ENCODE measurements at places on chromosomes 12 and 14. TPM values are rescaled to one million over a fixed set of nuclear protein-coding genes. Genes with fewer than 3 reads are reported as not detected.

RFX4 gene
- total RNA-seq, result not detected

NEUROD4 gene
- not detected for total RNA-seq

GRCh38 chr12:124302241-124302806, 7.4 kb downstream of the RFLNA start:
- peaks cover 7% of the 10 kb centered on the region for H3K27me3 ChIP-seq
- H3K4me1 ChIP-seq, result no peaks in the 10 kb centered on the region

DNA sequence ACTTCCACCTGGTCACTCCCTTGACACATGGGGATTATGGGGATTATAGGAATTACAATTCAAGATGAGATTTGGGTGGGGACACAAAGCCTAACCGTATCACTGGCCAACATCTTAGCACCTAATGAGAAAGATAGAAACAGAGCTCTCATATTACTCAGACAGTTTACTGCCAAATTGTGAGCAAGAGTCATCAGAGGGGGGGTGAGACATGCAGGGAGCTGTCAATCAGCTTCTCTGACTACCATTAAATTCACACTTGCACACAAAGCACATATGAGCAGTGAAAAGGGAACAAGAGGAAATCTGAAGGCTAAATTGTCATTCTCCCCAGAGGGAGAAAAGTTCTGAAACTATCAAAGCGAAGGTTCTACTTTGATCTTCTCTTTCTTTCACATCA, 78.1 kb upstream of the GRIN2B start:
- no peaks in the 10 kb centered on the region for H3K36me3 ChIP-seq
- no peak overlapping the region for H3K4me3 ChIP-seq
- no peak overlapping the region for H3K27ac ChIP-seq
- DNase-seq, result no peak
